ENCODE measurements at places on chromosomes 6 and 20.

GRCh38 chr6:125511809-125512396 lies 210.1 kb upstream of the HDDC2 start:
- DNase-seq: no peak

DNA sequence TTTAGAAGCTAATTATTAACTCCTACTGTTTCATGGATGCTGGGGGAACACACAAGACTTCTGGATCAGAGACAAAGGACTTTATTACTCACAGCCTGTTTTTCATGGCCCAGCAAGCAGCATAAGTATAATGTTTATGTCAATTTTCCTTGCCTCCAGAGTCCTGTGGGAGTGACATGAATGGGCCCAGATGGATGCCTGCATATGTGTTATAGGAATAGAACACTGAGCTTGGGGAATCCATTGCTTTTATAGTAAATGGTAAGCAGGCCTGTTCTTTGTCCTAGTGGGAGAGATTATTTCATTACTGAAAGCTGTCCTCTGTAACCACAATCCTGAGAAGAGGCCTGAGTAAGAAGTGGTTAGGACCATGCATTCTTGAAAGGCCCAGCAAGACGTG lies 25.6 kb downstream of the BLTP3A start:
- DNase-seq: no peak

GRCh38 chr6:18436341-18436740 lies 49.2 kb downstream of the RNF144B start:
- DNase-seq: no peak

- DNase-seq: no peak
Observed at GRCh38 chr6:3443221-3443515, 13.7 kb downstream of the SLC22A23 start.

GRCh38 chr20:35773154-35773751 lies 1.4 kb downstream of the PHF20 start:
- no peak for DNase-seq

DNA sequence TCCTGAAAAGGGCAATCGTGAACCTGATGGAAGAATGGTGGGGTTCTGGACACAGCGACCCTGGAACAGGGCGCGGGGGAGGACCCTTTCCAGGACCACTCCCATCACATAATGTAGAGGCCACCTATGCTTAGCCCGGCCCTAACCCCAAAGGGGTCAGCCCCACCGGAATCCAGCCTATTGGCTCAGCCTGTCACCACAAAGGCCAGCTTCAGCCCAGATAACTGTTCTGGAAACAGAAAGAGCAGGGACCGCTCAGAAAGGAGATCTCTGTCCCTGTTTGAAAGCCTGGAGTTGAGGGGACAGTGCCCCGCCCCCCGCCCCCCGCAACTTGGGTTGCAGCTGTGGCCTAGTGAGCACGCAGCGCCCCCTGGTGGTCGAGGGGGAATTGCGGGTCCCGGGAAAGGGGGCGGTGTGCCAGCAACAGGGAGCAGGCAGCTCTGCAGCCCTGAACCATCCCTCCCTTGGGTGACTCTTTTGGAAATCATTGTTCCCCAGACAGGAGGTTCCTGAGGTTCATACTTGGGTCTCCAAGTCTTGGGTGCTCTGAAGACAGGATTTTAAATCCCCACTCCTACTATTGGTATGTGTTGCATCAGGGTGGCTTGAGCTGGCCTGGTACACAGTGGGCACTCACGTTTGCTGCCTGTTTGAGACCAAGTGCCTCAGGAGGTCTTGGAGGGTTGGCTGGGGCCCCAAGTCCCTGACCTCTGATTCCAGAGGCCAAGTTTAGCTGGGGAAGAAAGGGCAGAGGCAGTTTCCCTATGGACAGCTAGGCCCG lies 1.5 kb downstream of the SIGLEC1 start:
- peak; percentile 45 for DNase-seq

DNA sequence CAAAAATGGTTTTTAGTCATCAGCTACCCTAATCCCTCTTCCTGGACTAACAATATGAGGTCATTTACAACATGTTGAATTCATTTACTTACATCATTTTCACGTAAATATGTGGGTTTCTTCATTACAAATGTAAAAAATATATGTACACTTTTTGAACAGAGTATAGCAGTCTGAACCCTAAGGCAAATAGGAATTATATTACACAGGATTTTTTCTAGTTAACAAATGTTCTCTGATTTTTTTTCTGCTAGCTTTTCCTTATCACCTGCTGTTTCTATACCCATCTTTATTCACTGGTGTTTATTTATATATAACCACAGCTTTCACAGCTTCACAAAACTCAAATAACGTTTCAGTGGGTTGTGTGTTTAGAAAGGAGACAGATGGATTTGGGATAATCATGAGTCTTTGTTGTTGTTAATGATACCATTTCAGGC lies 21.0 kb upstream of the CD2AP start:
- no peak for DNase-seq

GRCh38 chr6:75436869-75437268 lies 56.7 kb downstream of the FILIP1 start:
- no peak for DNase-seq

DNA sequence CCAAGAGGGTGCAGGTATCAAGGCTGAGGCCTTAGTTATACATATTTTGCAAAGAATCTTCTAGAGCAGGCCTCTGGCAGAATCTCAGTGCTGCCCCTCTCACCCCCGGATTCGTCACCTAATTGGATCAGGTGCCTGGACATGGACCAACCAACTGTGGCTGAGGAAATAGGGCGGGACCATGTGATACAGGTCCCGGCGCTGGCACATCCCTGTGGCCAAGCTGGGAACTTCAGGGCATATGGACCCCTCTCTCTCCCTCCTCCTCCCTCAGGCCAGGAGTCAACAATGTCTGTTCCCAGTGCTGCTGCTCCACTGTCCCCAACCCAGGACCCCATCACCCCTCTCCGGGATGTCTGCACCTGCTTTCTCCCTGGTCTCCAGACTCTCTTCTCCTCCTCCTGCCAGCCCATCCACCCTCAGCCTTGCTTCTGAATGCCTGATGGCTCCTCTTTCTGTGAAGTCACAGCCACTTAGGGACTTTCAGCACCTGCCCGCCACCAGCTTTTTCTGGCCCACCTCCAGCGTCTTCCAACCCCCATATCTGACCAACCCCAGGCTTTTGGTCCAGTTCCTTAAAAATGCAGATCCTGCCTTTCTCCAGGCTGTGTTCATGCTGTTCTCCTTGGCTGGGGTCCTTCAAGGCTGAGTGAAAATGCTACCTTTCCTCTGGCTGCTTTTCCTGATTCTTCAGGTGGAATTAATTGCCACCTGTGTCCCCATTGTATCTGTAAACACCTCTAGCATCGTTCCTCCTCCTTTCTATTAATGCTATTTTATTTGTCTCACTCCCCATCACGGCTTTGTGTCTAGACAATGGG lies 19.0 kb upstream of the MLN start:
- DNase-seq: no peak

- DNase-seq: no peak
Observed at GRCh38 chr6:35218021-35218420, 4.3 kb downstream of the SCUBE3 start.

GRCh38 chr20:53032478-53032932 lies 60.3 kb downstream of the TSHZ2 start:
- DNase-seq: no peak

GRCh38 chr20:49659056-49659455 lies 54.6 kb downstream of the B4GALT5 start:
- DNase-seq: no peak

DNA sequence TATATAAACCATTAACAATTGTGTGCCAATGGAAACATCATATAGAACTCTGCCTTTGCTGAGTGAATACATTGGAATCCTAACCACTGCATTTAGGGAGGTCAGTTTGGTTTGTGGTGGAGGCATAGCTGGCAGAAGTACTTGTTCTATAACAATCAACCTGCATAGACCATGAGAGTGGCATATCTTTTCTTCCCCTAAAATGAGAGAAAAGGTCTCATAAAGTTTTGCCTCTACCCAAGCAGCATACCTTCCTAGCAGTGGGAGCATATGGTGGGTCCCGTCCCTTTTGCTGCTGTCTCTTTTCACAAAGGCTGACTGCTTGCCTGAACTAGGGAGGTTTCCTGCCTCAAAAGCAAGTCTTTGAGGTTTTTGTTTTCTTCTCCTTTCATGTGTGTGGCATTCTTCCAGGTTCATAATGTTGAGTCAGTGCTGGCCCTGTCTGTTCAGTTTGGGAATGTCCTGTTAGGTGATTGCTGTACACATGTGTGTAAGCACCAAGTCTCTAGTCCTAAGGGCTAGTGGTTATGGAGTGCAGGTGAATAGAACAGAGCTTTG lies 61.2 kb upstream of the SUPT3H start:
- no peak for DNase-seq

Measured in stimulated activated CD4-positive, alpha-beta T cell treated with anti-CD3 and anti-CD28 coated beads, Interleukin-1b, Interleukin-23, amount 100 ng/mL, for 1 hour (primary cell).